ENCODE measurements at places on chromosomes 6 and 20. TPM values are rescaled to one million over a fixed set of nuclear protein-coding genes. Genes with fewer than 3 reads are reported as not detected.

The SLC26A8 gene
- total RNA-seq = 0.27 TPM

DNA sequence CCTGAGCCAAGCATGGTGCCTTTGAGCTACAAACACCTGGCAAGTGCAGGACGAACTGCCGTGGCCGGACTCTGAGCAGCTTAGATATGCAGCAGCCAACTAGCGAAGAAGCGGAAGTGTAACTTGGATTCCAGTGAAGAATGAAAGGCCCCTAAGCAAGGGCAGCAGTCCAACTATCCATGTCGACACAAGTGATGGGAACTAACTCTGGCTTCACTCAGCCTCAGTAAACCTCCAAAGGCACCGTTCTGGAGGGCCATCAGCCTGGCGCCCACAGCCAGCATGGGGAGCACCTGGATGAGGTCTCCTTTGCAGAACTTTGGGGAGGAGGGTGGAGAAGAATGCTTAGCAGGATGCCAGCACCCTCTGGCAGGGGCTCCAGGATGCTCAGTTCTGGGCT is 78.4 kb upstream of the MLN start:
- no peak for DNase-seq

GRCh38 chr6:149082320-149082719 is 235.2 kb upstream of the TAB2 start:
- DNase-seq = peak; percentile 65

DNA sequence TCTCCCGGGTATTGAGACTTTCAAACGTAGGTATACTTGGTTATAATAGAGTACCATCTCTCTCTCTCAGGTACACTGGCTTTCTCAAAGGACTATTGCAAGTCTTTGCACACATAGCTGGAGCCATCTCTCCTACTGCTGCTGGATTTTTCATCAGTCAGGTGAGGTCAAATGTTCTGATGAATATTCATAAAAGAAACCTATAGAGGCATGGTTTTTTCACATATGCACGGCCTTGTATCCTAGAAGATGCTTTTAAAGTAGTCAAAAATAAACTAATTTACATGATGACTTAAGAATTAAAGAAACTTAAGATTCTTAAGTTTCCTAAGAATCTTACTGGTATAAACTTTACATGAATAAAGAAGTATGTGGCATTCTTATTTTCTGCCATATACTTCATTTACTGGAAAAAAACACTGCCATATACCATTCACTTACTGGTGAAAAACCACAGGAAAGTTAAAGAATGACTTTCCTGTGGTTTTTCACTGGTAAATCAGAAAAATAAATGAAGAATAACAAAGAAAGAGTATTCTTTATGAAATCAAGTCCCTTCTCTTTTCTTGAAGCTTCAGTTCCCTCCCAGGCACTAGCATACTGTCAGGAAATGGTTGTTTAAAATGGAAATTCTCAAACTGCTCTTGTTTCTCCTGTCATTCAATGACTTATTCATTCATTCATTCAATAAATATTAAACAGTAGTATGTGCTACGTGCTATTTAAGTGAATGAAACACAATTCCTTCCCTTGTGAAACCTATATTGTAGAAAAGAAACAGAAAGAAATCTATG is 23.5 kb downstream of the SLC17A4 start:
- DNase-seq = no peak

DNA sequence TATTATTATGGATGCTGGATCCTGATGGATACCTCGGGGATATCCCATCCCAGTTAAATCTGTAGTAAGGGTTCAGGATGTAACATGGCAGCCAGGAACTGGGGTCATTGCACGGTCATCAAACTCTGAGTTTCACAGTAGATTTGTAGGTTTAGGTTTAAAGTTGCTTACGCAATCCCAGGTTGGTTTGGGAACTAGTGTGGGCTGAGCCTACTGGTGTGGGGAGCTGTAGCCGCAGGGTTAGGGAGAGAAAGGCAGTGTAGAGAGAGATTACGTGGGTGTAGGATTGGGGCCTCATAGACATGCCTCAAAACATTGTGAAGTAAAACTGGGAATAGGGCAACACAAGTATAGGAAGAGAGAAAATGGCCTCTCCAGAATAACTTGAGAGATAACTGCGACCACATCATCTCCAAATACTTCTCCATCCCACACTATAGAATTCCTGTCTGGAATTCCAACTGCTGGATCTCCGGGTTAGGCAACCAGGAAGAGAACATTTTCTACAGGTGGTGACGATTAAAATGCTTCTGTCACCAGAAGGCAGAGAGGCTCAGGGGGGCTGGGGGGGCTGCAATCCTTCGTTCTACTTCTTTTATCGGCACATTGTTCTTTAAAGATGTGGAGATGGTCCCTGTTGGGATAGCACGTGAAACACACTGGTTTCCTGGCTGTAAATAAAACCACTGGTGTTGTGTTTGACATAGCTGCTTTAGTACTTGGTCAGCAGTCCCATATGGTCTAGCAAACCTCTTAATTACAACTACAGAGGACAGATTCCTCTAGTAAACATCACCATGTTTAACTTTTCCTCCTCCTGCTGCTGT is 44.9 kb upstream of the TMEM170B start:
- DNase-seq = no peak

- DNase-seq = no peak
Observed at GRCh38 chr6:89797317-89797716, 22.3 kb downstream of the MDN1 start.

DNA sequence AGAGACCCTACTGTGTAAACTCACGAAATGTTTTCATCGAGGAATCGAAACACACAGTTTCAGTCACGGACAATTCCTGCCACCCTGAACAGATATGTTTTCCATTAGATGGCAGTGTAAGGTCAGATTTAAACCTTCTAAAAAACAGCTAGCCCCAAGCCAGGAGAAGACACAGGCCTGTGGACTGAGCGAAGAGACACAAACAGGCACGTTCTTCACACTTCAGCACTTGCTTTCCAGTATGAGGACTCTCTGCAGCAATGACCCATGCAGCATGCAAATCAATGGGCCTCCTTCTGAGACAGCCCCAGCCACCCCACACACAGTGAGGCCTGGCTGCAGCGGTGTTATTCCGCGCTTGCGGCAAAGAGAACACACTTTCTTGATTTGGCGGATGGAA is 31.9 kb downstream of the HUS1B start:
- no peak for DNase-seq
